Iris pigment epithelial cell (primary cell): ENCODE measurements at places on chromosomes 5 and 9.
A peak's percentile ranks its signal among the peaks of the same experiment; 100 is the strongest.

- no peak for DNase-seq
Observed at GRCh38 chr9:106830527-106831150, 32.3 kb upstream of the ZNF462 start.

GRCh38 chr5:65084795-65085515 is 316.2 kb downstream of the CWC27 start:
- DNase-seq = no peak

DNA sequence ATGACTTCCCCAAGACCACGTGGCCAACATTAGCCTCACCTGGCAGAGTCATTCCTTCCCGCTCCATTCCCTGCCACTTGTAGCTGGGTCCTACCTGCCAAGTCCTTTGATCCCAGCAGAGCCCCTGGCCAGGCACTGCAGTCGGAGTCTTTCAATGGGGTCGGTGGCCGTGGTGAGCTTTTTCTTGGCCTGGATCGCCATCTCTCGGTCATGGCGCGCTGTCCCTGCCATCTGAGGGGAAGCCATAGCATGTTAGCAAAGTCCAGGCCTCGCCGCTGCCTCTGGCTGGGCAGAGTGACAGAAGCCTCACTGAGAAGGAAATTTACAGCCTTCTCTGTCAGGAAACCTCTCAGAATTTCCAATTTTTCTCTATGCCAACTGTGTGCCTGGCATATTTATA is 17.5 kb downstream of the CAPSL start:
- DNase-seq = no peak

DNA sequence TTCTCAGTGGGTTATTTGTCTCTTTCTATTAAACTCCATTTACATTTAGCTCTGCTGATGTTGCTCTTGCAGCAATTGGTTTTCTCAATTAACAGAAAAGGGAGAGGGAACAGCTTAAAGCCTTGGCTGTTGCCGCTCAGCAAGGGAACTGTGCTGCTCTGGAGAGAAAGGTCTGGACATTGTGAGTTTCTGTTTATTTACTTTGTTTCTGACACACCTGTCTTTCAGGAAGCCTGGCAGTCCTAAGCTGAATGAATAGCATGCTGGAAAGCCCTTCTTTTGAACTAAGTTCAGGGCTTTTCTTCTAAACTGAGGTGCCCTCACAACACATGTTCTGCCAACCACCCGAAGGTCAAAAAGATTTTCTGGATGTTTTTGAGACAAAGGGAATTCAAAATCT is 491.9 kb downstream of the PDE4D start:
- DNase-seq = no peak

GRCh38 chr5:54469622-54470021 is 14.1 kb downstream of the HSPB3 start:
- DNase-seq = peak; percentile 45

- DNase-seq = no peak
Observed at GRCh38 chr5:87048156-87048555, 219.5 kb upstream of the RASA1 start.

DNA sequence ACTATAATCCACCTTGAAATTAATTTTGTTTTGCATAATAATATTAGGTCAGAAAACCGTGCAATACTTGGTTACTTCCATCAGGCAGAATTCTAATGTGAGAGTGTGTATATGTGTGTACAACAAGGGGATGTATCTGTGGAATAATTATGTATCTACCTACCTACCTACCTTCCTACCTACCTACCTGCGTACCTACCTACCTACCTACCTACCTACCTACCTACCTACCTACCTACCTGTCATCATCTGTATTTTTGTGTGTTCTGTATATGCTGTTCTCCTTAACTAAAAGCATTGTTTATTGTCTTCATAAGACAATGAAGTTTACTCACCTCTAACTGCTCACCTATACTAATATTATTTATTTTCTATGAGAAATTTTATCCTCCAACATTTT is 52.8 kb downstream of the VCAN start:
- DNase-seq = no peak

GRCh38 chr9:134872482-134873231 is 8.0 kb upstream of the FCN2 start:
- DNase-seq = no peak

- no peak for DNase-seq
Observed at GRCh38 chr5:116564312-116564711, 10.3 kb downstream of the SEMA6A start.

DNA sequence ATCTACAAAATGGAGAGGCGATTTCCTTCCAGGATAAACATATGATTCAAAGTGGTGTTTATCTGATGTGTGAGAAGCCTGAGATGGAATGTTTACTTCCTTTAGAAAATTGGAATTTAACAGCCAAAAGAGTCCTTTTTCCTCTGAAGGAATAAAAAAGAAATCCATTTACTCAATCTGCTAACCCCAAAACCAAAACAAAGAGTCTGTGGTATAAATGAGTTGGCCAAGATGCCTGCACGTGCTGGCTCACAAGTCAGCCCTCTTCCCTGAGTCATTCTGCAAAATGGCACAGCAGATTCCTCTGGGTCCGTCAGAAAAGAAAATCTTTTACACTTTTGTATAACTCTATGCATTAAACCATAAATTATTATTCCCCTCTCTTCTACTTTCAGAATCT is 60.8 kb downstream of the EBF1 start:
- peak; percentile 79 for DNase-seq

DNA sequence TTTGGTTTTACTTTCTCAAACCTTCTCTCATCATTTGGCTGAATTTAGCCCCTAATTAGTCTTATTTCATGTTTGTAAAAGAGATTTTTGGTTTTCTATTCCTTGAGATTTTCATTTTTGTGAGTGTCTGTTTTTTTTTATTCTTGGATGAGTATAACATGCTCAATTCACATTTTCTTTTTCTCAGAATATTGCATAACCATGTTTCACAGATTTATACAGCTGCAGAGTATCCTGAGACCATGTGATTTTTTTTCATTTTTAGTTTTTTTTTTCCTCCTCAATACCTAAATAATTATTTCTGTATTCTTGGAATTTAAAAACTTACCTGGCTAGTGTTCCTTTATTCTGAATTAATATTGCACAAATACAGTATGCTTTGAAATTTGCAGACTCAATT is 361.9 kb downstream of the SEMA5A start:
- DNase-seq = no peak

- no peak for DNase-seq
Observed at GRCh38 chr9:19284729-19285128, 54.2 kb downstream of the DENND4C start.

DNA sequence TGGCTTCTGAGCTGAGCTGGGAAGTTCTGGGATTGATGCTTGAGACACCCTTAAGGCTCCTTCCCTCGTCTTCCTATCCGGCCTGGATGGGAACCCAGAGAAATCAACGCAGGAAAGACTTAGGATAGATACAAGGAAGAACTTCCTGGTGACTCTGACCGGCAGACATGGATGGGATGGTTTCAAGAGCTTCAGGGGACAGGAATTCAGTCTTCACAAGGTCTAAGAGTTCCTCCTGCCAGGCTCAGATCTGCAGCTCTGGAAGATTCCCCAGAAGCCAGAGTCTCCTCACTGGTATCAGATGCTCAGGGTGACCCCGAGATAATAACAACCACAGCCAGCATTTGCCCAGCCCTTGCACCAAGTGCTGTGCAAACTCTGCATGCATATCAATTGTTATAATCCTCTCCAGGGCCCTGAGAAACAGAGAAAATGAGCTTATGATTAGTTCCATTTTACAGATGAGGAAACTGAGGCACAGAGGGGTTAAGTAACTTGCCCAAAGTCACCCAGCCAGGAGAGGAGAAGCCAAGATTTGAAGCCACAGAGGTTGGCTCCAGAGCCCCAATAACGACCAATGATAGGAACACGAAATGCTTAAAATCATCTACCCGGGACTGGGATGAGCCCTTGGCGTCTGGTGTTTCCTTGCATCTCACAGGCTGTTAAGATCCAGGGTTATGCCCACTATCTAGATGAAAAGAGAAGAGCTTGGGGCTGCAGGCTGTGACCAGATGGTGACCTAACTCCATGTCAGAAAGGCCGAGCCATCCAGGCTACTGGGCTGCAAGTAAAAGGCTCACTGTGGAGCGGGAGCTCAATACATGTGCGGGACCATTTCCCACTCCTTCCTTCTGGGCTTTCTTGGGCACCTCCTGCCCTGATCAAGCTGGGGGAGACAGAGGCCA is 119.8 kb downstream of the C9orf50 start:
- DNase-seq = no peak

- DNase-seq = peak; percentile 63
Observed at GRCh38 chr9:129023036-129023907, 4.9 kb downstream of the SH3GLB2 start.

DNA sequence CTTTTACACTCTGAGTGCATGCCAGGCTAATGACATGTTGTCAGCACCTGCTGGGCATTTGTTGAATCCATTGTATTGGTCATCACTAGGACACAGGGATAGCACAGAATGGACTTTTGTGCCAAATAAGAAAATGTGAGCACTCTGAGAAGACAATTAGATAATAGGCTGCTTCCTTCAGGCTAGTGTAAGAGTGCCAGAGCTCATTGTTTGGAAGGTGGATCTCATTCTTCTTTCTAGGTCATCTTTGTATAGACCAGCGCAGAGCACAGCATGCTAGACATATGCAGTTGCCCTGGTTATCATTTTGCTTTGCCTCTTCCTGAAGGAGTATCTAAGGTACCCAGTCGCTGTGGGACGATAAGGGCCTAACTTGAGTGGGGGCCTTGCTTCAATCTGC is 493.4 kb upstream of the COX7C start:
- no peak for DNase-seq

DNA sequence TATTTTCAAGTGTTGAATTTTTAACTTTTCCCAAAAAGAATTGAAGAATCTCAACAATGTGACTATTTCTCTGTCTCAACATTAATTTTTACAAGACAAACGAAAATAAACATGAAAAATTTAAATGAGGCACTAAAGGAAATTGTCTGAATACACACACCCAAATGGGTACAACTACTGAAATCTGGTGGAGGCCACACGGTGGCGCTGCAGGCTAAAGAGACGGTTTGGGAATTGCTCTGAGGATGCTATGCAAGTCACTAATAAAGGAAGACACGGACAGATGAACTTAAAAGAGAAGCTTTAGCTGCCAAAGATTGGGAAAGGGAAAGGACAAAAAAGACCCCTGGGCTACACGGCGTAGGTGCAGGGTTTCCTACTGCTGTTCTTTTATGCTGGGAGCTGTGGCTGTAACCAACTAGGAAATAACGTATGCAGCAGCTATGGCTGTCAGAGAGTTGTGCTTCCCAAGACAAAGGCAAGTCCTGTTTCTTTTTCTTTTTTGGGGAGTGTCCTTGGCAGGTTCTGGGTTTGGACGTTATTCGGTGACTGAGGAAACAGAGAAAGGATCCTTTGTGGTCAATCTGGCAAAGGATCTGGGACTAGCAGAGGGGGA is at the start of gene PCDHB10:
PCDHB10 (plus strand) TSS at position 244 of the 616 bp plus-strand sequence; CDS start at position 444, 200 bp downstream.
- peak; percentile 15 for DNase-seq

DNA sequence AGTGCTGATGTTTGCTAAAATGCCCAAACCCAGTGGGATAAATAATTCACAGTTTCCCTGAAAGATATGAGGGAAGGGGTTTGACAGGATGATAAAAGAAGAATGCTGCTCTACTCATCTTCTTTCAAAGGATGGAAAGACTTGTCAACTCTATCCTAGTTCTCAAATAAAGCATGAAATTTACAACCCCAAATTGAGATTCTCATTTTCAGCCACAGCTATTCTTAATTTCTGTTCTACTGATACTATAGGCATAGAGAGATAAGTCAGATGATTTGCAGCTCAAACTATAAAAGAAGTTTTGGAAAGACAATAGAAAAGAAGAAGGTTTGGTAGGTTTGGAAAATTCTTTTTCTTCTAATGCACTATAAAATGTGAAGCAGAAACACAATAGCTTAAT is 542.6 kb downstream of the CSNK1G3 start:
- no peak for DNase-seq

DNA sequence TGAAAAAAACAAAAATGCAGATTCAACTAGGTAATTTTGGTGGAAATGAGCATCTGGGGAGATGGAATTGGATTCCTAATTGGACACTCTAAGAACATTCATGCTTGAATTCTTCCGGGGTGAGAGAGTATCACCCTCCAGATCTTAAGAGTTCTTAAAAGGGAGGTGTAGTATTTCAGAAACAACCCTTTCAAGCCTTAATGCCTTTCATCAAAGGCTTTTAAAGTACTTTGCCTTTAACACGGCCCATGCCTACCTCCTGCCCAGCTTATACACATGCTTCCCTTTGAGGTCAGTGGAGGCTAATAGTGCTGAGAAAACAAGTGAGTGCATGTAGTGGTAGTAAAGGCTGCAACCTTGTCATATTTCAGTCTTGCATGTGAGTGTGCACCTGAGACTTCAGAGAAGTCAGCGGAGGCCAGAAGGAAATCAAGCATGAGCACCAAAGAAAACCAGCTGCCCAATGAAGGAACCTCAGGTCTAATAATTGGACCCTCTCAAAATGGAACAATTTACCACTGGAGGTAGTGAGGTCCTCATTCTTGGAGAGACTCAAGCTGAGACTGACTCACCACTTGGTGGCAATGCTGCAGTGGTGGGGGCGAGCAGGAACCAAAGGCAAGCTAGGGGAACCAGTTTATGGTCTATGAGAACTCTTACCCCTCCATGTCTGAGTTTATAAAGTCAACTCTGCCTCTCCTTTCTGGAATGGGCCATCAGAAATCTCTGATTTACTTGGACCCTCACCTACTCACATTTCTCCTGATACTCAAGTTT is 98.4 kb upstream of the GDNF start:
- no peak for DNase-seq

GRCh38 chr5:1524481-1524798 is 680 bp upstream of the LPCAT1 start:
- no peak for DNase-seq

- DNase-seq = no peak
Observed at GRCh38 chr5:51829691-51830090, 446.4 kb downstream of the ISL1 start.

GRCh38 chr9:94919376-94920098 is 193.0 kb downstream of the AOPEP start:
- DNase-seq = peak; percentile 74

DNA sequence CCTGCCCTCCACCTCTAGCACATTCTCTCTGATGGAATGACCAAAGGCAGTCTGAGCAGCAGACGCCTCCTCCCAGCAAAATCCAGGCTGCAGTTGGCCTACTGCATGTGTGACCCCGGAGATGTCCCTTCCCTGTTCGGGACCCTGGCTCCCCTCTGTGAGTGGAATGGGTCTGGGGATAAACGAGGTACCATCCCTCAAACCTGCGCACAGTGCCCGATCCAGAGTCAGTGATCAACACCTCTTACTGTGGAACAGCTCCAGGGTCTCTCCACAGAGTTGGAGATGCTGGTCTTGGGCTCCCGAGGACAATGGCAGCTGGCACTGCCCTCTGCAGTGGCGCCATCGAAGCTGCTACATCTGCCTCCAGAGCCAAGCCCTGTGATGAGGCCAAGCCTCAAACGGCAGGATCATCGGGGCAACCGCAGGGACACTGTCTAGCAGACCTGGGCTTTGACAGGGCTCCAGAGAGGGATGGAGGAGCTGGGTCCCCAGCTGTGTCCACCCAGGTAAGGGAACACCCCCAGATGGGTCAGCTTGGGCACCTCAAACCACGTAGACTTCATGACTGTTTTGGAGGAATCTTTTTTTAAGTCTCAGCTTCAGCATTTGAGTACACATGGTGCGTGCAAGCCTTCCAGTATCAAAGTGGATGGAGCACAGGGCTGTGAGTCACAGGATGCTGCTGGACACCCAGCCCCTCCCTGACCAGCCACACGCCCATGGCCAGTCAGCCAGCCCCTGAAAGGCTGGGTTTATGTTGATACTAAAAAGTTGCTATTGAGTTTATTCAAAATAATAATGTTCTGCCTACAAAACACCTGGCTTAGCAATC is 13.0 kb downstream of the MED10 start:
- peak; percentile 35 for DNase-seq

GRCh38 chr9:93577078-93577974 is 942 bp downstream of the PHF2 start:
- no peak for DNase-seq
